Neuronal stem cell (in vitro differentiated cells): ENCODE measurements at places on chromosomes 16 and 17.

DNA sequence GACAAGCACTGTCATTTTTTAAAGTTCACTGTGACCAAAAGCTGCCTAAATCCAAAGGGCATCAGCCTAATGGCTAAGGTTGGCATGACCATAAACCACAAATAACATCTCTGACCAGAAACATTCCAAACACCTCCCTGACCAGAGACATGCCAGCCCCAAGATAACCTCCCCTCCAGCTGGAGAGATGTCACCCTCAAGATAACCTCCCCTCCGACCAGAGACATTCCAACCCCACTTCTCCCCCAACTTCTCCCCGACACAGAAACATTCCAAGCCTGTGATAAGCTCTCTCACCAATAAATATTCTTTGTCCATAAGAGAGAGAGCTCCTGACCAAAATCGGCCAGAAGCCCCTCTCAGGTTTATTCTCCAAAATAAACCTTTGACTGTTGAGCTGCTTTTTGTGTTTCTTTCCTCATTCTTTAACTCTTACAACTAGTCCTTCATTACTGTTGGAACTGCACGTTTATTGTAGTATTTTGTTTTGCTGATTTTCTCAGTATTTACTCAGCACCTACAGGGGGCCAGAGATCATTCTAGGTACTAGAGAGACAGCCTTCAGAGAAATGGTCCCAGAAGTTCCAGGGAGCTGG, 325.6 kb downstream of the SLC39A11 start:
- no peak for DNase-seq

DNA sequence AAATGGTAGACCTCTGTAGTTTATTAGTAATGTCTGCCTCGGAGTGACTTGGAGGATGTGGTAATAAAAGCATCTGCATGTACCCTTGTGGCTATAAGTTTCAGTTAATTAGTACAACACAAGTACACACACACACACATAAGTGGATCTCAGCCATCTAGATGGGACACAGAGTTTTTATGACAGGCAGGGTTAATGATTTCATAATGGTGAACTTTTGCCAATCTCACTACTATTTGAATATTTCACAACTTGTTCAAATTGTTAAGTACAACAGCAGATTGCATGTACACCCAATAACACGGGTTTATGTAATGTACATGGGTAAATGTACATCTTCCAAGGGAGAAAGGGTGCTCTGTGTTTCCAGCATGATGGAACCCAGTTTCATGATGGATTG, 511.3 kb upstream of the HSBP1 start:
- no peak for DNase-seq

DNA sequence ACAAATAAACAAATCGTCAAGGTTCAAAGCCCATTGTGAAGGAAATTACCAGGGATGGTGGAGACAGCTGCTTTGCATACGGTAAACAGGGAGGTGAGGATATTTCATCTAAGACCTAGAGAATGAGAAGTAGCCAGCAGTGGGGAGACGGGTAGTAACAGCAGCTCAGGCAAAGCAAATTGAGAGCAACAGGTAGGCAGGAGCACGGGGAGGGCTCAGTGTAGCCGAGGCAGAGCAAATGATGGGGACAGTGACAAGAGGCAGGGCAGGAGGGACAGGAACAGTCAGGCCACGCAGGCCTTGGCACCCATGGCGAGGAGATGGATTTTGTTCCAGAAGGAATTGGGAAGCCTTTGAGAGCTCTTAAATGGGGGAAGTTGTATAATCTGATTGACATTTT, 29.0 kb upstream of the SBK1 start:
- no peak for DNase-seq

DNA sequence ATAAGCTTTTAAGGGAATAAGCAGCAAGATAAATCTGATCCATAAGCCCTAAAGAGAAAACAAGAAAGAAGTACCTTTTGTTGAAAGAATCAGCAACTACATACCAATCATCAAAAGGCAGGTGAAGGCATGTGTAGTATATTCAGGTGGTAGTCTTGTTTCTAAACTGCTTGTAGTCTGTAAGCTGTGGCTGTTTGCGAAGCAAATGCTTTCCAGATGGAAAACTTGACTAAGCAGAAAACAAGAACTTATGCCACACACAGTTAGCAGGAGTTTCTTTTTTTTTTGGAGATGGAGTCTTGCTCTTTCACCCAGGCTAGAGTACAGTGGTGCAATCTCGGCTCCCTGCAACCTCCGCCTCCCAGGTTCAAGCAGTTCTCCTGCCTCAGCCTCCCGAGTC, 5.7 kb downstream of the CBX1 start:
- no peak for DNase-seq
